Stimulated activated CD8-positive, alpha-beta memory T cell treated with anti-CD3 and anti-CD28 coated beads, Interleukin-15, amount 100 ng/mL, for 24 hours (primary cell): ENCODE measurements at places on chromosomes 4 and X.

DNA sequence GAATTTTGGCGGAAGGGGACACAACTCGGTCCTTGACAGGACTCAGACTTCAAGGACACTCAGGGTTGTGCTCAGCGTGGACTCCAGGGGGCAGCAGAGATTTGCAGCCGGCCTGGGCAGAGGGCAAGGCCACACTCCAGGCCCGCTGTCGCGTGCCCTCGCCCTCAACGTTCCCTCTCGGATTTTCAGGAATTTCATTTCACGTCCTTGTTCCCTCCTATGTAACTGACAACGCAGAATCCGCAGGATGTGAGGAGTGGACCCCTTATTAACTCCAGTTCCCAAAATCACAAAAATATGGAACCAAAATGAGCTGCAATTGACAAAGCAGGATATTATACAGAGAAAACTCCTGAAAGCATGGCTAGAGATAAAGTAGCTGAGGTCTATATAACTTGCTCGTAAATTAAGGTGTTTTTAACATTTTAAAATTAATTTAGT, 21.0 kb upstream of the DCTD start:
- DNase-seq: peak; percentile 32

GRCh38 chr4:63729519-63729918, 679.7 kb downstream of the TECRL start:
- no peak for DNase-seq

GRCh38 chr4:4386296-4386735, 586 bp upstream of the NSG1 start:
- no peak for DNase-seq

- DNase-seq: no peak
Observed at GRCh38 chr4:111027526-111027925, 404.6 kb upstream of the PITX2 start.

GRCh38 chr4:44684648-44685047, 6.4 kb downstream of the GUF1 start:
- no peak for DNase-seq

DNA sequence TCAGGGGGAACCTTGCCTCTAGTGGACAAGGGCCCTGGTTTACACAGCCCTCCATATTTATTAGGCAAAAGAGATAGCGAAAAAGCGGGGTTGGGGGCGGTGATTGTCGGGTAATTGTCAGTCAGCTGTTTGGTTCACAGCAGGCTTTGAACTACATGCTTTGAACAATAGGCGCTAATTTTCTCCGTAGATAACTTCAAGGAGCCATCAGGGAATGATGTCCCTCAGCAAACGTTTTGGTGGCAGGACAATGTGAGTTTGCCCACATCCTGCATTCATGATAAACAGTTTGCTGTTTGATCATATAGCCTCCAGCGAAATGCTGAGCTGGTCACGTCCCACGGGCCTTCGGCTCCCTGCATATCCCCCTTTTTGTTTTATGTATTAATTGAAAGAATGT, 65.2 kb downstream of the KANTR start:
- DNase-seq: no peak

- no peak for DNase-seq
Observed at GRCh38 chr4:150385606-150386005, 196.3 kb upstream of the MAB21L2 start.

GRCh38 chr4:40870150-40870549, 120.4 kb downstream of the NSUN7 start:
- no peak for DNase-seq

- DNase-seq: no peak
Observed at GRCh38 chr4:25367004-25367621, 9.9 kb upstream of the ANAPC4 start.

DNA sequence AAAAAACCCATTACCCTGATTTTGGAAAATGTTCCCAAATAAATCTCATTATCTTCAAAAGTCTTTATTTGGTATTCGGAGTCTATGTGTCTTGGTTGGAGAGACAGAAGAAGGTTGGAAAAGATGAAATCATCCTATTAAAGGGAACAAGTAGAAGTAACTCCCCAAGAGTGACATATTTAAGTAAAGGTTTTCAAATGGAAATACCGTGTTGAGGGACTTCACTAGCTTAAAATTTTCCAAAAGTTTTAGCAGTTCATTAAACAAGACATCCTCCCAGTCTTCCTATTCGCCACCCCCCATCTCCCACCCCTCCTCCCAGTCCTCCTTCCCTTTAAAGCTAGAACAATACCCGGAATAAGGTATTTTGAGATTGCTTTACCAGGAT, 62.7 kb upstream of the CCDC160 start:
- DNase-seq: no peak

DNA sequence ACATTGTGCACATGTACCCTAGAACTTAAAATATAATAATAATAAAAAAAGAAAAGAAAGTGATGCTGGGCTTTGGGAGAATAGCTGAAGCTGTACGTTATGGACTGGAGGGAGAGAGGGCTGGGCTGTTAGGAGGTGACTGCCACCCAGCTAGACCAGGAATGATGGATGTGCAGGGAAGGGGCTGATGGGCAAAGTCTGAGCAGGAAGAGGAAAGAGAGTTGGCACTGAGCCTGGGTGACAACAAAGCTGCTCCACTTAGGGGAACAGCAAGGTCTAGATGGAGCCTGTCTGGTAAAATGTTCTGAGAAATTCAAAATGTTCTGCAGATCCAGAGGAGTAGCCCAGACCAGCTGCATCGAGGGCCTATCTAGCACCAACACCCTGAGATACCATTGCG, 32.3 kb downstream of the MED28 start:
- no peak for DNase-seq

DNA sequence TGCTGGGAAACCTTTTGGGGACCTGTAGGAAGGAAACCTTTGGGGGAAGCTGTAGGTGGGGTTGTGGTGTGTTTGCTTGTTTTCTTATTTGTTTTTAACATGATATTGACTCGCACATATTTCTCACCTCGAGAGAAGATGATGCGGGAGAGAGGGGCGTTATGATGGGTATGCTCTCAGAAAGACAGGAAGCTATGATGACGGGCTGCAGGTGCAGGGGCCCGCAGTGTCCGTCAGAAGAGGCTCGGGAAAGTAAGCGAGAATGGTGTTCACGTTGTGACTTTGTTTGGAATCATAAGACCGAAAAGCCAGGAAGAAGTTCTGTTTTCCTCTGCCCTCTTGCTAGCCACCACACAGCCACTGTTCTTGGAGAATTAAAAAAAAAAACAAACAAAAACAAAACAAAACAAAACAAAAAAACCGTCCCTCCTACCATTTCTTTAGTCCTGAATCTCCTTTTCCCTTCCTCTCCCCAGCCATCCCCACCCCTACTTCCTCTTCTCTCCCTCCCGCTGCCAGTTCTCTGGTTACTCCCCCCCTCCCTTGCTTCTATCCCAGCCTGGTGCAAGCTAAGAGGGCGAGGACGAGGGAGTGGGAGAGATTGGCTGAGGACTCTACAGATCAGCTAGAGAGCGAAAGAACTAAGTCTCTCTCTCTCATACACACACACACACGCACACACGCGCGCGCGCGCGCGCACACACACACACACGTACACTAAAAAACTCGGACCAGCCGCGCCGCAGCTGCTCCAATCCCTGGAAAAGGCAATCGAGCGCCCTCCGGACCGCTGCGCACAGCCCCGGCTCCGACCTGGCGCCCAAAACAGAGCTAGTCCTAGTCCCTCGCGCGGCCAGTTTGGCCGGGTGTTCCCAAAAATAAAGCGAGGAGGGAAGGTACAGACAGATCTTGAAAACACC, at the start of gene BMP3:
Gene BMP3, plus strand, starts transcription at position 648 of the 920 bp plus-strand sequence. CDS start 577 bp downstream, outside the sequence.
- DNase-seq: no peak

- no peak for DNase-seq
Observed at GRCh38 chr4:111530446-111530845, 614.8 kb upstream of the FAM241A start.

DNA sequence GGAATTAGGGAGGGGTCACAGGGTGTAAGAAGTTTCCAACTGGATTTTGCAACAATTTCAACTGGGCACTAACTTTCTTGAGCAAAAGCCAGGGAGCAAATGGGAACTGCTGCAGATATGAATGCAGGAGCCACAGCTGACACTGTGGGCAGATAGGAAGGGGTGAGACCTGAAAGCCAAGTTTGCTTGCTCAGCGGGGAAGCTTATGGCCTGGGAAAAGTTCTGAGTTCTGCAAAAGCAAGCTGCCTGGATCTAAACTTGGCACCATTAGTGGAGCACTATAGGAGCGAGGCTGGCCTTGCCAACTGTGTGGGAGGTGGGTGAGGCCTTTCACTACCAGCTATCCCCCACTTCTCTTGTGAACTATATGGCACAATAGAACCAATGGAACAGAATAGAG, 11.1 kb downstream of the CYSLTR1 start:
- DNase-seq: no peak

DNA sequence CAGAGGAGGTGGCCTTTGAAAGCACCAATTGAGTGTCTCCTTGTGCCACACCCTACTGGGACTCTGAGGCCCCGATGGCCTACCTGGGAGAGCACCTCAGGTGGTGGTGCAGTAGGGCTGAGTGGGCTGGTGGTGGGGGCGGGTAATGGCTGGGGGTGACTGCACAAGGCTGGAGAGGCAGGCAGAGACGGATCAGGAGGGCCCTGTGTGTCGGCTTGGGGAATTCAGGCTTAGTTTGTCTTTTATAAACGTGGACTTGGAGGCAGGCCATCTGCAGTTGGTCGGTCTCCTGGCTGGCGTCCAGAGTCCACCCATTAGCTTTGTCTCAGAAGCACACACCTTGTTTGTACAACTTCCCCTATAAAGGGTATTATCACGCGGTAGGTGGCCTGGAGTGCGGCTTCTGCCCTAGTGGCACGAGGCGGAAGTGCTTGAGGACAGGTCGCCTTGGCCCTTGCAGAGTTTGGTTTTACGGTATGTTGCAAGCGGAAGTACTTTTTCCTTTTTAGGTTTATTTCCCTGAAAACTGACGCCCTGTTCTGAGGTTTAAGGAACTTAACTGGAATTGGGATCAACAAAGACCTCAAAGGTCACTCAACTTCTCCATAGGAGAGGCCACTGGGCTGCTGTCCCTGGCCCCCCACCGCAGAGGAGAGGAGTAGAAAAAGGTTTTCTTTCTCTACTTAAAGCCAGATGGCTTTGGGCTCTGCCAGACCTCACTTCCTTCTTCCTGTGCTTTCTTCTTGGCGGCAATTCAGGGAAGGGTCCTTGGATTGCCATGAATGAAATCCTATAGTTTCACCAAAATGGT, 8.0 kb downstream of the TBC1D14 start:
- DNase-seq: no peak

- no peak for DNase-seq
Observed at GRCh38 chr4:38949411-38950051, 81.9 kb downstream of the FAM114A1 start.

GRCh38 chr4:78691971-78692821, 84.0 kb upstream of the BMP2K start:
- DNase-seq: no peak

DNA sequence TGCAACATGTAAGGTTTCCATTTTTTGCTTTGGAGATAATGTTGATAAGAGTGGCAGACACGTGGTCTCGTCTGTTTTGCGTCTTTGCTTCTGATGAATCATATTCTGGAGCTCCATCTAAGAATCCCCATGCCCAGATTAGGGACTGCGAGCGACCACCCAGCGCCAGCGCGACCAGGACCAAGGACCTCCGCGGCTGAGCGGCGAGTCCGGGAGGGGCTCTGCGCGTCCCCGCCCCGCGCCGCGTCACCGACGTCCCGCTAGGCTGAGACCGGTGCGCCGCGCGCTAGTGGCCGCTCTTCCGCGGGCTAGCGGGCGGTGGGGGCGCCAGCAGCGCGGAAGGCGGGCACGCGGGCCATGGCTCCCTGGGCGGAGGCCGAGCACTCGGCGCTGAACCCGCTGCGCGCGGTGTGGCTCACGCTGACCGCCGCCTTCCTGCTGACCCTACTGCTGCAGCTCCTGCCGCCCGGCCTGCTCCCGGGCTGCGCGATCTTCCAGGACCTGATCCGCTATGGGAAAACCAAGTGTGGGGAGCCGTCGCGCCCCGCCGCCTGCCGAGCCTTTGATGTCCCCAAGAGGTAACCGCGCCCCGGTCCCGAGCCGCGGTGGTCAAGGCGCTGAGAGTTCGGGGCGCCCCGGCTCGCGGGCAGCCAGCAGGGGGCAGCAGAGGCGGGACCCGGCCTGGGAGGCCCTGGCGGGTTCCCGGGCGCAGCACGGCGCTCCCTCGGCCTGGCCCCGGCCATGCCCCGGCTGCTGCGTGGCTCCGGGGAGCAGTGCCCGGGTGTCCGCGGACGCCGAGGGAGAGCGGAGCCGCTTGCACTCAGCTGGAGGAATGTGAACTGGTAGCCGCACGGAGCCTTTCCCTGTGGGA, at the start of gene SRD5A3:
Gene SRD5A3, plus strand, starts transcription at position 263 of the 871 bp plus-strand sequence. Its CDS starts 95 bp downstream, at position 358.
- peak; percentile 80 for DNase-seq

DNA sequence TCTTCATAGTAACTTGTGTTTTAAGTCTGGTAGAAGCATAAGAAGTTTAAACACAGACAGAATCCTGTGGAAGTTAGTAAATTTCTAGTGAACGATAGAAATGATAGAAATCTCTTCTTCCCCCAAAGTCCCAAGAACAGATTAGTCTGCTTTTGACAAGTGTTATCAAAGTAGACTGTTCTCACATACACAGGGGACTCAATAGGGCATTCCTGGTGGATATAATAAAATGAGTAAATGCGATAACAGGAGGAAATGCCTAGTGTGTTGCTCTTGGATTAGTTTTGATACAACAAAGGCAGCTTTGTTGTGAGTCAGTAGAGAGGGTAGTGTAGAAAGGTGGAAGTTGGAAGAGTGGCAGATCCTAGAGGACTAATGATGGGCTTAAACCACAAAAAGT, 43.5 kb downstream of the CLCN3 start:
- no peak for DNase-seq

DNA sequence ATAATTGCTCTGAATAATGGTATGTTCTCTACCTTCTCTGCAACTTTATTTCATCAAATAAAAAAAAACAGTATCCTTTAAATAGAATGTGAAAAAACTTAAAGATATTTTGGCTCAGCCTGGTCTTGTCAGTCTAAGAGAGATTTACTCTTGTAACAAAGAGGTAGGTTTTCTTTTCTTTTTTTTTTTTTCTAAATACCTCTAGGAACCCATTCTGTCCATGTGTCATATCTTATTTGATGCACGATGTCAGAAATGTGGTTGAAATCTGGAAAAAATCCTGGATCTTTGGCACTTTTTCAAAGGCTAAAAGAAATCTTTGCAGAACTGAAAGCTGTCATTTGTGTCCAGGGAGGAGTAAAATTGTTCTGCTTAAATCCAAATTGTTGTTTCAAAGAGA, 17.3 kb upstream of the FGF5 start:
- no peak for DNase-seq

DNA sequence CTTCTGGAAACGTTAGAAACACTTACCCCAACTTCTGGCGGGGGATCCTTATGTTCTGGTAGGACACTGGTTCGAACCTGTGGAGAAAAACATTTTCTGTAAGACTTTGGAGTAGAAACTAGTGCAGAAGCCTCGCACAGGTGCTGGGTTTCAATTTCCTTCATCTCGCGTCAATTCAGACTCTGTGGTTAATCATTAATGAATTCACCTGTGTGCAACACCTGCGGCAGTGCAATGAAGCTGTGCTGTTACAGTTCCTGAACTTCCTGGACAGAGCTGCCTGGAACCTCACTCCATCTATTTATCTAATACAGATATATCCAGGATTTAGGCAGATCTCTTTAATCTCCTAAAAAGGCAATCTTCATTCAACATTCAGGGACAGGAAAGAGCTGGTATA, 531.4 kb downstream of the INPP4B start:
- no peak for DNase-seq

- no peak for DNase-seq
Observed at GRCh38 chr4:4696530-4696929, 154.7 kb upstream of the STX18 start.

GRCh38 chr4:123390846-123391456, 5.6 kb upstream of the SPRY1 start:
- DNase-seq: no peak

GRCh38 chr4:169293343-169294176, 22.8 kb upstream of the SH3RF1 start:
- DNase-seq: no peak
